Peyer's patch (tissue), 4 donors: ENCODE measurements at places on chromosomes 11 and 22.

DNA sequence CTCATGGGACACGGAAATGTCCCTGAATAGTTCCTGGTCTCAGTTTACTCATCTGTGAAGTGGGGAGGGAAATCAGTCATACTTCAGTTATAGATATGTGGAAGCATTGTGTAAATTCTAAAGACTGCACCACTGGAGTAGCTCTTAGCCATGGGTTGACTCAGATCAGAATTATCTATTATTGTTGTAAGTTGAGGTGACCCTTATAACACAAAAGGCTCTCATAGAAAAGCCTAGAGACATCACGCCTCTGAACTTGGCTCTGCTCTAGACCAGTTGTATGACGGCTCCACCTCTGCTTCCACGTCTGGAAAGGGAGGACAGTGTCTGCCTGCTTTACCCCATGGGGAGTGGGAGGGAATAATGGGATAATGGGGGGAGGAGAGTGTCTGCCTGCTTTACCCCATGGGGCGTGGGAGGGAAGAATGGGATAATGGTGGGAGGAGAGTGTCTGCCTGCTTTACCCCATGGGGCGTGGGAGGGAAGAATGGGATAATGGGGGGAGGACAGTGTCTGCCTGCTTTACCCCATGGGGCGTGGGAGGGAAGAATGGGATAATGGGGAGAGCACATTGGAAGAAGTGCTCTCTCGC, 98.2 kb downstream of the AMOTL1 start:
- DNase-seq: no peak

DNA sequence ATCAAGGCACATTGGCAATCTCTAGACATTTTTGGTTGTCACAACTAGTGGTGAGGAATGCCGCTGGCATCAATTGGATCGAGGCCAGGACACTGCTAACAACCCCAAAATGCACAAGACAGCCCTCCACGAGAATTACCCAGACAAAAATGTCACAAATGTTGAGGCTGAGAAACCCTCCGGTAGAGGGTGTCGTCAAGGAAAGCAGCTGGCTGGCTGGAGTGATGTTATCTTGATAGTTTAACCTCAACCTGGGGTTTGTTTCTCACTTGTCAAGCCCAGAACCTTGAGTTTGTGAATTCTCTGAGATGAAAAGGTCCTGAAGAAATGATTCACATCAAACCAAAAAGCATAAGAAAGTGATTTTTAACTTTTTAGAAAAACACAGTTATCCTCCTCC, 21.1 kb upstream of the TMPRSS13 start:
- DNase-seq: no peak

- no peak for DNase-seq
These were observed 51.7 kb downstream of the NAT10 start for GRCh38 chr11:34157163-34157562.

GRCh38 chr22:41001722-41002122, 50.5 kb downstream of the RBX1 start:
- DNase-seq: no peak

DNA sequence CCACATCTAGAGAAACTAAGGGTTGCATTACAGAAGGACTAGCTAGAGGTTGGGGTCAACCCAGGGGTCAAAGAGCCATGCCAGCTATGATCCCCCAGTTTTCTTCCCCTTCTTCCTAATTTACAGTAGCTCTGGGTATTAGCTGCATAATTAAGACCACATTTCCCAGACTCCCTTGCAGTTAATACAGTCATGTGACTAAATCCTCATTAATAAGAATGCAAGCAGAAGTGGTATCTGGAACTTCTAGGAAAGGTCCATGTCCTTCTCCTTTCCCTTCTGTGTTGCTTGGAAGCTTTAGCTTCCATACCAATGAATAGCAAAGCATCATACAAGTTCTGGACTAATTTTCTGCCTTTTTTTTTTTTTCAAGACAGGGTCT, 19.1 kb upstream of the LMO2 start:
- no peak for DNase-seq

DNA sequence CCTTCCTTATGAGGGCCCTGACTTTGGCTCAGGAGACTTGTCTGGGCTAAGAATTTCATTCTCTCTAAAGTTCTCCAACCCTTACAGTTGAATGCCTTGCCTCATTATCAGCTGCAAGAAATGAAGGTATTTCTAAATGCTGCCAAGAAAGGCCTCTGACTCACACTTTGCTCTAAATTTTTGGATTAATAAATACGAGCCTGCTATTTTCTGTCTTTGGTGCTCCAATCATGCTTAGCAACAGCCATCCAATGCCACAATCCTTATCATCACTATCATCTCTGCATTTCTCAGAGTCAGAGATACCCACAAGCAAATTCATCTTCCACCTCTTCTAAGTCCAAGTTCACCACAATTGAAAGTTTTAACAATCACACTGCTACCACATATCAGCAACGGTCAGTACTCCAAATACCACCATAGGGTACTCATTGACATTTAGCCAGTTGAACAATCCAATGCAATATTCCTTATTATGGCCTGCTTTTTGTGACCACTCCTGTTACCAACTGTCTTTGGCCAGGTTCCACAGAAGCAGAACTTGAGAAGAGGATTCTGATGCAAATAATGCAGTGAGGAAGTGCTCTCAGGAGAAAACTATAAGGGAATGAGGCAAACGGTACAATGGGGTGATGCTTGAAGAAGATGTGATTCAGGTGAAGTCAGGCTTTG, 5.7 kb downstream of the PATE2 start:
- DNase-seq: no peak

- DNase-seq: no peak
These were observed 382 bp downstream of the RASSF10 start for GRCh38 chr11:13009476-13009920.

DNA sequence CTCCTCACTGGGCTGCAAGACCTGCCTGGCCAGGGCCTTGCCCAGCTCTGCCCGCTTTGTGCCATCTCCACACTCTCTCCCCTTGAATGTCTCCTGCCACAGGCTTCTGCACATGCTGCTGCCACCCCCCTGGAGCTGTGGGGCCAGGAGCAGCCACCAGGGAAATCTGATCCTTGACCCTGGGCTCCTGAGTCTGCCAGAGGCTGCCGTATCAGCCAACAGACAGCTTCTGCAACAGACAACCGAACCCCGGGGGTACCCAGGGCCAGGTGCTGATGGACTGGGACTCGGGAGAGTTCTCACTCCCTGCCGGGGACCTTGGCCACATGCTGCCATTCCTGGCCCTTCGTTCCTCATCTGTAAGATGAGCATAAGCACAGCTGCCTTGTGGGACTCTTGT, 3.3 kb upstream of the PPARA start:
- no peak for DNase-seq

GRCh38 chr22:38240734-38241252, 32.0 kb downstream of the TMEM184B start:
- DNase-seq: no peak

GRCh38 chr22:50302564-50302963, 4.9 kb downstream of the PLXNB2 start:
- no peak for DNase-seq

- no peak for DNase-seq
These were observed 3.8 kb downstream of the CYB5R3 start for GRCh38 chr22:42645341-42645937.

GRCh38 chr11:79046366-79046765, 394.5 kb downstream of the TENM4 start:
- no peak for DNase-seq

DNA sequence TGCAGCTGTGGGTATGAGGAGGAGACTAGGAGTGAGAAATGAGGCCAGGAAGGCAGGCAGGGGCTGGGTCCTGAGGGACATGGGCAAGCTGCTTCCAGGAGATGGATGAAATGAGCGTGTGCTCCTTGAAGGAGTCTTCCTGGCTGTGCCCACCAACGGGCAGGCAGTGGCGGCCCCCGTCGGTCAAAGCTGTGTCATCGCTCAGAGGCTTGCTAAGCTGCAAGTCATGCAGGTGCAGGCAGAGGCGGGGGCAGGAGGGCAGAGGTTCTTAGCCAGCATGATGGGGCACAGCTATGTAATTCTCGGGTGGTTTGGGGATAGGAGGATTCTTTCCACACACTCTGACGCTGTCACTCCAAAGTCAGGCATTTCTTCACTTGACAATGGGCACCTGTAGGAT, 12.5 kb upstream of the PEX26 start:
- DNase-seq: no peak

DNA sequence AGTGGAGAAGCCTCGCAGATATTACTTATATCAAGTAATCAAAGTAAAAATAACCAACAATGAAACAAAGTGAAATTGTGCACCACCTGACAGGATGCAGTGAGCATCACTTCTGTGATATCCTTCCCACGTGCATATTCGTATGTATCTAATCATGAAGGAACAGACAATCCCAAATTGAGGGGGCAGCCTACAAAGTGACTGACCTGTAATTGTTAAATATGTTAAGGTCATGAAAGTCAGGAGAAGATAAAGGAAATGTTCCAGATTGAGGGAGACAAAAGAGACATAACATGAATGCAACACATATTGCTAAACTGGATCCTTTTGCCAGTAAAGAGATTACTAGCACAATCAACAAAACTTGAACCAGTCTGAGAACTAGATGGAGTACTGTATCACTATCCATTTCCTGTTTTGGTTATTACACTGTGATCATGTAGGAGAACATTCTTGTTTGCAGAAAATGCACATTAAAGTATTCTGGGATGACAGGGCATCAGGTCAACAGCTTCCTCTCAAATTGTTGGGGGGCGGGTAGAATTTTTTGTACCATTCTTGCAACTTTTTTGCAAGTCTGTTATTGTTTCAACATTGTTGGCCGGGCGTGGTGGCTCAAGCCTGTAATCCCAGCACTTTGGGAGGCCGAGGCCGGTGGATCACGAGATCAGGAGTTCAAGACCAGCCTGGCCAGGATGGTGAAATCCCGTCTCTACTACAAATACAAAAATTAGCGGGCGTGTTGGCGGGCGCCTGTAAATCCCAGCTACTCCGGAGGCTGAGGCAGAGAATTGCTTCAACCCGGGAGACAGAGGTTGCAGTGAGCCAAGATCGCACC, 2.0 kb downstream of the SBF2 start:
- DNase-seq: no peak

DNA sequence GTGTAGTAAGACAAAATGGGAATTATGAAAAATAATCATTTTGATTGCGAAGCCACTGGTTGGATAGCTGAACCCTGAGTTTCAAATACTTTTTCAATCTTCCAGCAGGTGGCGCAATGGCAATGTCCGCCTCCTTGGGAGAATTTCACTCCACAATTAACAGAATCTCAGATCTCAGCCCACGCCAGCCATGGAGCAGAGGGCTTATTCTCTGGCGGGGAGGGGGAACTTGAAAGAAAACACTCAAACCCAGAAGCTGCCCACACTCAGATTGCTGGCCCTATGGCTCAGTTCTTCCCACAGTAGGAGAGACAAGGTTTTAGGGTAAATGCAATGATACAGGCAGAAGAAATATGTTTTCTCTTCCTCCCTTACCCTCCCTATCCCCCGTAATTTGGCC, 38.7 kb upstream of the RCN1 start:
- DNase-seq: peak; percentile 78

DNA sequence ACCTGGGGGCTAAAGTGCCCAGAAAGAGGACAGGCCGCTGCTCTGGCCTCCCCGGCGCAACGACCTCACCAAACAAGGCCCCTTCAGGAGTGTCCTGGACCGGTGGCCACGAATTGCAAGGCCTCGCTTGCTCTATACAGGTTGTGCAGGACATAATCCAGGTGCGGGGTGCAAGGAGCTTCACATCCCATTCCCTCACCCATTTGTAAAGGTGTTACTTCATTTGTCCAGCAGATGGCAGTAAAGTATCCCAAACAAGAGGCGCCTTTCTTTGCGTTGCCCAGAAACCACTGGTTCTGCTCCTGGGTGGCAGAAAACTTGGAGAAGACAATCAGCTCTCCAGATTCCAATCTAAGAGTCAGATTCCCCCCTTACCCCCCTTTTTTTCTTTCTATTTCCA, 35.9 kb upstream of the PRDM11 start:
- peak; percentile 51 for DNase-seq

DNA sequence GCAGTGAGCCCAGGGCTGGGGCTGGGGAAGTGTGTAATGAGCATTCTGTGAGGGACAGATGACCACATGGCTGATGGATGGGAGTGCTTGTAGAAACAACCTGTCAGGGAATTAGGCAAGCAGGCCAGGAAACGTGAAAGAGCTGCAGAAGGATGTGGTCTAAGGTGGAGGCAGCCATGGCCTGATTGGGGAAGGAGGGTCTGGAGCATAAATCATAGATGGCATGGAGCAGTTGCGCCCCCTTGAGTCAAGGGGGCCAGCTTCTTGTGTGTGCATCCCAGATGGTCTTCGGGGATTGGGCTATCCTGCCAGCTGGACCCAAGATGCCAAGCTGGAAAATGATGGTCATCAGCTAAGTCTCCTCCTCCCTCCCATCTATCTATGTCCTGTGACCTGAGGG, 119.4 kb upstream of the CLPB start:
- DNase-seq: no peak

DNA sequence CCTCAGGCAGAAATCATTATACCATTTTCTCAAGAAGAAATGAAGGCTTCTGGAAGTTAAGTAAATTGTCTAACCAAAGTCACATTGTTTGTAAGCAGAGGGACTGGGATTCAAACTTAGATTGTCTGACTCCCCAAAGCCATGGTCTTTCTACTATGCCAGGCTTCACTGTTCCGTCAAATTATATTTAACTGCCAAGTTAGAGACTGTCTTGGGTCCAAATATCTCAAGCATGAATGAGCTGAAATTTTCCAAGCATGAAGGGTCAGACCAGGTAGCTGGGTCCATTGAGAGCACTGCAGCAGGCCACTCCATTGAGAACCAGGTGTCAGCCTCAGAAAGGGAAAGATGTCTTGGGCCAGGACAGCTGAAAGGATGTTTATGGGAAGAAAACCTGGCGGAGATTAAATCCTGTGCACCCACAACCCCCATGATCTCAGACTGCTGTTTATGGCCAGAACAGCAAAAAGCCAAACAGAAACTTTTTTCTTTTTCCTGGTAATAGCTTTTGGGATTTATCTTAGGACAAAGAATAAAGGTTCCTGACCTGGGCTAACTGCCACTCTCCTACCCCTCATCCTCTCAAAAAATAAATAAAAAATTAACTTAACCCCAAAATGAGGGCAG, 612.3 kb downstream of the INSC start:
- DNase-seq: no peak

DNA sequence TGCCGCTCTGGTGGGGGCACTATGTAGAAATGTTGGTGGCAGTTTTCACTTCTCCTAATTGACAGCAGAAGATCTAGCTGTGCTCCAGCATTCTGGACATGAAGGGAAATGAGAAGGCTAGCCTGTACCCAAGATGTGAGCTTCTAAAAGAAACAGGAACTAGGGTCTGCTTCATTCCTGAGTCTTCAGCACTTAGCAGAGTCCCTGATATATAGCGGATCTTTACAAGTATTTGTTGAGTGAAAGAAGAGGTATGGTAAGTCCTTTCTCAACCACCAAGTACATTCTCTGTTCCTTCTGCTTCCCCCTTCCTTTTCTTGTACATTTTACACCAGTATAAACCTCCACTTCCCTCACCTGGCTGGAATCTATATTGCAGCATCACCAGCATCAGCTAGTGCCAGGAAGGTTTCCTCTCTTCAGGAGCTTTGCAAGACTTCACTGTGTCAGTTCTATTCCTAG, 408.3 kb upstream of the CADM1 start:
- DNase-seq: no peak

- DNase-seq: no peak
These were observed 35.2 kb upstream of the USP47 start for GRCh38 chr11:11806586-11806985.

- DNase-seq: no peak
These were observed 5.7 kb downstream of the TSKU start for GRCh38 chr11:76788661-76789442.

GRCh38 chr11:126817096-126817495, 183.5 kb downstream of the KIRREL3 start:
- no peak for DNase-seq
